NCI-H748 treated with DMSO at 0.1 percent for 48 hours (cell line): ENCODE measurements at places on chromosomes 4 and X.

DNA sequence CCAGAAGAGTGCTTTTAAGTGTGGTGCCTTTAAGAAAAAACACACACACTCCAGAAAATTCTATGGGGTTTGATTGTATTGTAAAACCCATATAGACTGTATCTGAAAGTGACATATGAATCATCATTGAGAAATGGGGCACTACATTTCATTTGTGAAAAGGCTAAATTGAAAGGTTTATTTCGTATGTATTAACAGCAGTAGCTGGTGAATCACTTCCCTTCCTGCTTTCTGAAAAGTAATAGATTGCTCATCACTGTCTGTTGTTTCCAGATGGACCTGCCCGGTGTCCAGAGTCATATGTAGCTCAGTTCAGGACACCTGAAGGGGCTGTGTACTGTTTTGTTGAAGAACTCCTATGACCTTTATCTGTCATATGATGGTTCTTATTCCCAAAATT lies 28.1 kb upstream of the HPRT1 start:
- DNase-seq: no peak

DNA sequence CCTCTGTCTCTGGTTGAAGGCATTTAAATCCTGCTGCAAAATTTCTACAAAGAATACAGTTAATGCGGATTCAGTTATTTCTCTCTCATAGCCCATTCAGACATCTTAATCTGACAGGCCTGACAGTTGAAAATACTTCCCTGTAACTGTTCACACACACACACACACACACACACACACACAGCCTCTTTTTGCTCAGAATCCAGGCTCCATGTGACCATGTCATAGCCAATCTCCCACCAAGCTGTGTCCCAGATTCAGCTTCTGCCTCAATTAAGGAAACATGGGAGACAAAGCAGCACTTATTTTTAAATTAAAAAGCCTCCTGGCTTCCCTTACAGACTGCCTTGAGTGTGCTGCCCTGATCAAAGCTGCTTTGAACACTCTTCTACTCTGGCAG lies 49.3 kb upstream of the EFHC2 start:
- DNase-seq: no peak

GRCh38 chr4:155705664-155706063 lies 39.0 kb downstream of the GUCY1A1 start:
- DNase-seq: no peak

DNA sequence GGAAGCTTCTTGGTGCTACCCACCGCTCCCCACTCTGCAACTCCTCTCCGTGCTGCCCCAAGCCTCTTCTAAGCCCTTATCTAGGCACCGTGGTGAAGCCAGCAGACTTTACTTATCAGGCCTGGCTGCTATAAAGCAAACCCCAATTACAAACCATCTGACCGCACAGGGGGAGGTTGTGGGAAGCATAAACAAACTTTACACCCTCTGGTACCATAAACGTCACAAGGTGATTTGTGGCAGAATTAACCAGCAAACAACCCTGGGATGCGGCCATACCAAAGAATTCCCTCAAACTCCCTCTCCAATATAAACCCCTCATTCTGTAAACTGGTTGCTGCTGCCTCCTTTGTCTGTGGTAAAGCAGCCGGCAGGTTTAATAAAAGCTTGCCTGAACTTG lies 55.2 kb downstream of the MAGEC2 start:
- no peak for DNase-seq

GRCh38 chrX:46791927-46792809 lies 33.2 kb upstream of the SLC9A7 start:
- no peak for DNase-seq

DNA sequence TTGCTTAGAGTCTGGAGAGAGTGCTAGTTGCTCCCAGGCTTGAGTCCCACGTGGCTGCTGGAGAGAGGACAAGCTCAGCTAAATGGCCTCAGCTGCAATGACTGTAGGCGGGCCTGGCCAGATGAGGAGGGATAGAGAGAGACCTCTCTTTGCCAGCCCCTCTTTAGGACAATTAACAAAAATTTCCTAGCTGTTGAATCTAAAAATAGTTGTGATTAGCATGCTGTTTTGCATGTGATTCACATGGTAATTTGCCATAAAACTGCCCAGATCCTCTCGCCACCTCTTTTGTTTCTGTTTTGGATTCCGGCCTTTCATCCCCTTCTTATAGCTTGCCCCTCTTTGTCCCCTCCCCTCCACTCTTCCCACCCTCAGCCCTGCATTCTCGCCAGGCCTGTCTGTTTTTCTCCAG lies 28.9 kb upstream of the PRPS1 start:
- no peak for DNase-seq

DNA sequence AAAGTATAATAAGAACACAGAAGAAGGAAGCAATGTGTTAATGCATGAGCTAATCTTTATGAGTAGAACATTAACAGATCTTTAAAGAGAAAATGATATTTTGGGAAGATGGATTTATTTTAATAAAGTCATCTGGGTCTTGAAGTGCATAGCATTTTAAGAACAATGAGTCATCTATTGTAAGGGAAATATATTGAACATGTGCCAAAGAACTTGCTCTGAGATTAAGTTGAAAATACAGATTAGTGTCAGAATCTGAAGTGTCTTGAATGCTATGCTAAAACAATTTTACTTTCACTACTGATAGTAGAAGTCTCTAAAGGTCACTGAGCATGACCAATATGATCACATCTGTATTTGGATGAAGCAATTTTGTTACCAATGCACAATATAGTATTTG lies 776.7 kb upstream of the GRID2 start:
- no peak for DNase-seq

DNA sequence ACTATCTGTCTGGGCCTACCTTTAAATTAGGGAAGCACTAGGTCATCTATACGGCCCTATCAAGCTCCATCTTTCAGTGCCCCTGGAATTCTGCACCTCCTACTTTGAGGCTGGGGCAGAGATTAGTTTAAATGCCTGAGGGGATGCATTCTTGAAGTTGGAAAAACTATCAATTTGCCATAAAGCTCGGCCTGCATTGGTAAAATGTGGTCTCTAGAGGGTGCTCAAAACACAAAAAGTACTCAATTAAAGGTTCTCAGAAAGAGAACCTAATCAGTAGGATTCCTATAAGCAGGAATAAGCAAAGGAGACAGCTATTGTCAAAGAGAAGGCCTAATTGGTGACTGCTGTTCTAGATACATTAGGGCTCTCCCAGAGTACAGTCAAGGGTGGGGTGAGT lies 111.7 kb downstream of the AMER1 start:
- DNase-seq: no peak

- no peak for DNase-seq
These were observed 82.5 kb downstream of the GPAT3 start for GRCh38 chr4:83618431-83618830.

DNA sequence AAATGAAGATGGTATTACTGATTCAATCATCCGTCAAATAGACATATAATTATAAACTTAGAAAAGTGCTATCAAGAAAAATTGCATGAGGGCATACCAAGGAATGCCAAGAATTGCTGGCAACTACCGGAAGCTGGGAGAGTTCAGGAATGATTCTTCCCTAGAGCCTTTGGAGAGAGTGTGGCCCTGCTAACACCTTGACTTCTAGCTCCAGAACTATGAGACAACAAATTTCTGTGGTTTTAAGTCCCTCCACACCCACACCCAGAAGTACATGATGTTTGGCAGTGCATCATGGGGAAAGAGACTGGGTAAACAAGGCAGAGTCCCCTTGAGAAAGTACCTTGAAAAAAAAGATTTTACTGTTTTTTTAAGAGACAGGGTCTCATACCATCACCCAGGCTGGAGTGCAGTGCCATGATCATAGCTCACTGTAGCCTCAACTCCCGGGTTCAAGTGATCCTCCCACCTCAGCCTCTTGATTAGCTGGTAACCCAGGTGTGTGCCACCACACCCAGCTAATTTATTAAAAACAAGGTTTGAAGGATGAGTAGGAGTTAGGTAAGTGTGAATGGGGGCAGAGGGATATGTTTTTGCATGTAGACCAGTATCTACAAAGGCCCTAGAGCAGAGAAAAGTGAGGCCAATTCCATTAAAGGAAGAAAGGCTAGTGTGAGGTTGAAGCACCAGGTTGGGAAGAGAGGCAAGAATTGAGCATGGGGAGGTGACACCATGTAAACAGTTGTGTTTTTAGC lies 53.1 kb downstream of the GSX2 start:
- no peak for DNase-seq

DNA sequence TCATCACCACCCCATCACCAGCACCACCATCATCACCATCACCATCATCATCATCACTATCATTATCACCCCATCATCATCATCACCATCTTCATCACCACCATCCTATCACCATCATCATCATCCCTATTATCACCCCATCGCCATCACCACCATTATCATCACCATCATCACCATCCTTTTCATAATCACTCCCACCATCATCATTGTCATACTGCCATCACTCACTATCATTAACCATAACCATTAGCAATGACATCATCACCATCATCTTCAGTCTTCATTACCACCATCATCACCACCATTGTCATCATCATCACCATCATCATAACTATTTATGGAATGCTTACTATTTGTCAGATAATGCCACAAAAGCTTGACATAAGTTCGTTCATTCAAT lies 35.7 kb downstream of the CRMP1 start:
- no peak for DNase-seq

DNA sequence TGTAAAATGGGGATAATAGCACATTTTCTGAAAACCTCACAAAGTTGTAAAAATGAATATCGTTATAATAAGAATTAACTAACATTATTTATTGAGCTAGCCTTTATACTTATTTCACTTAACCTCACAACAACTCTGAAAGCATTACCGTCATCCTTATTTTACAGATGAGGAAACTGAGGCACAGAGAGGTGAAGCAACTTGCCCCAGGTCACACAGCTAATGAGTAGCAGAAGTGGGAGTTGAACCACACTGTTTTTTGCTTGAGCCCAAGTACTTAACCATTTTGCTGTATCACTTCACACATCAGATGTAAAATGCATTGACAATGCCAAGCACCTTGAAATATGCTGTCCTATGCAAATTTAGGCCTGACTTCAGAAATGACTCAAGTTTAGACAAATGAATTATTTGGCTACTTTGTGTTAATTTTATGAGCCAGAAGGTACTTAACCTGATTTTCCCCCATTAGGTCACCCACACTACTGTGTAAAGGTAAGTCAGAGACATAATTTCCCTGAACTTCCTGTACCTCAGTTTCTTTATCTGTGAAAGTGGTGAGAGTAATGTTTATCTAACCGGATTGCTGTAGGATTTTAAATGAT lies 23.1 kb downstream of the CD40LG start:
- DNase-seq: no peak

DNA sequence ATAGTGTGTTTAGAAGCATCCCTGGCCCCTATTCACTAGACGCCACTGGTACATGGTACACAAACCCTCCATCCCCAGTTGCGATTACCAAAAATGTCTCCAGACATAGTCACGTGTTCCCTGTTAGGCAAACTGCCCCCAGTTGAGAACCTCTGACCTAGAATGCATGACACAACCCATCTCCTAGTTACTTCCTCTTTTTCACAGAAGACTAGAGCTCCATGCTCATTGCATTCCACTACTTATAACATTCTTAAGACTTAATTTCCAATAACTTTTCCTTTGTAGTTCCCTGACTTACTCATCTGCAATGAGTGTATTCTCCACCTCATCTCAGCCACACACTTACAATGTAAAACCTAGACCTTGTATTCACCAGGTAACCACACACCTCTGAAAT lies 68.6 kb downstream of the PRSS12 start:
- DNase-seq: no peak

- DNase-seq: no peak
These were observed 280.0 kb upstream of the PCDH18 start for GRCh38 chr4:137812258-137812657.

- DNase-seq: no peak
These were observed at the start of gene AMELX for GRCh38 chrX:11293113-11293512. TSS of gene AMELX (plus strand) at chrX:11293413. CDS start at chrX:11294789, 1,376 bp downstream.

GRCh38 chr4:21569638-21570037 lies 378.9 kb downstream of the KCNIP4 start:
- no peak for DNase-seq

GRCh38 chr4:7352486-7352885 lies 82.2 kb downstream of the PSAPL1 start:
- no peak for DNase-seq

DNA sequence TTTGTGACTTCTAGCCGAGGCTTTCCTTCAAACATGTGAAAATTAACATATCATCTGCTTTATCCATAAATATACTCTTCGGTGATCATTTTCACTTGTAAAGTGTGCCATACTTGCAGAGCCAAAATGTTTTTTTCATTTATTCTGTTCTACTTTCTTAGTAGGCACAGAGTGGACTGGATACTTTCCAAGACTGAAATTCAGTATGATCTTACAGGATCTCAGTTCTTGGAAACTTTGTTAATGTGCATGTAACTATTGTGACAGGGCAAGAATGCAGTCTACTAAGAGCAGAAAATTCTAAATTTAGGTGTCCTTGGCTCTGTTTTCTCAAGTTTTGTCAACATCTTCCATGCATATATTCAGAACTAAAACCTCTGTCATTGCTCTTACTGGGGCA lies 284.9 kb downstream of the TEX13A start:
- DNase-seq: no peak

- no peak for DNase-seq
These were observed 11.3 kb upstream of the DHX15 start for GRCh38 chr4:24595659-24596058.
